Stimulated activated CD8-positive, alpha-beta memory T cell treated with anti-CD3 and anti-CD28 coated beads, Interleukin-15, amount 100 ng/mL, for 24 hours (primary cell): ENCODE measurements at places on chromosomes 11 and 22.

GRCh38 chr11:31417357-31417756 lies 47.7 kb downstream of the DNAJC24 start:
- DNase-seq, result no peak

- DNase-seq, result no peak
Observed at GRCh38 chr11:46727952-46728658, 9.1 kb downstream of the F2 start.

DNA sequence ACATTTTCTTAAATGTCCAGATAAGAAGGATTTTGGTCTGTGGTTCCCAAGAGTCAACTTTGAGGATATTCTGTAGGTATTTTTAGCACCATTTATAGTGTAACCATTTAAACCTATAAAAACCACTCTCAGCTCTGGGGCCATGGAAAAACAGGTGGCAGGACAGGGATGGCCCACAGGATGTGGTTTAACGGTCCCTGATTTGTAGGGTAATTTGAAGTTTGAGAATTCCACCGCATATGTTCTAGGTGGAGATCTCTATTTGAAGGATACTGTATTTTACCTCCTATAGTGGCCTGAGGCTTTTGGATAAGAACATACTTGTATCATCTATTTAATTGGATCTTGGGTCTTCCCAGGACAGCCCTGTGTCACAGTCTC lies 62.4 kb upstream of the IGLL5 start:
- DNase-seq, result no peak

DNA sequence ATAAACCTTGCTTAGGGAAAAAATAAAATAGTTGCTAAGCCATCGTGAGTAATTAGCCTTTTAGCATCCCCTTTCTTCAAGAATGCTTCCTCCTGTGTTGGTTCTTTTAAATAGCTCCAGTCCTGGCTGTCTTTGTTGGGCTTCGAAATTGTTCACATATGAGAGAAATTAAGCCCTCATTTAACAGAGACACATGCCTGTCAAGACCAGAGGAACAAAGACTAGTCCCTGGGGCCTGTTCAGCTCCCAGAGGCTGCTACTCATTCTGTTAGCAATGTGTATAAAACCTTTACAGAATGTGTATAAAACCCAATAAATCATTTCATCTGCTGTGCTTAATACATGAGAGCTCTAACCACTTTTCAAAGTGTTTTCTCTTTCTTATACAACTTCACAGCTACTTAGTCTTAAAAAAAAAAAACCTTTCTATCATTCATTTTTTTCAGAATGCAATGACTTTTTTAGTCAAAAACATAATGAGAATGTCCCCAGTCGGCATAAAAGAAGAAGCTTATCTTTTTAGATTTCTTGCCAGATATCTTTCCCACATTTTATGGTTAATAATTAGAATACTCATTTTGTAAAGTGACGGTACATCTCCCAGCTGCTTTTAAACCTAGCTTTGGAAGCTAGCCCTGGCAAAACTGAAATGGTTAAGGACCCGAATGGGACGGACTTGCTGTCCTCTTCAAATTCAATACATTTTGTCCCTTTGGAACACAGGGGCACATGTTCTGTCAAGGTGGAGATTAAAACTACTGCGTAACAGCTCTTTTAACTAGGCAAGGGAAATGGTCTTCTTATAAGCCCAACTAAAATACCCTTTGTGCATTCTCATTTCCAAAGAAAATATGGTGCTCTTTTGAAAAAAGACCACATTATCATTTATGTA lies 186.1 kb downstream of the SOX6 start:
- DNase-seq, result no peak

DNA sequence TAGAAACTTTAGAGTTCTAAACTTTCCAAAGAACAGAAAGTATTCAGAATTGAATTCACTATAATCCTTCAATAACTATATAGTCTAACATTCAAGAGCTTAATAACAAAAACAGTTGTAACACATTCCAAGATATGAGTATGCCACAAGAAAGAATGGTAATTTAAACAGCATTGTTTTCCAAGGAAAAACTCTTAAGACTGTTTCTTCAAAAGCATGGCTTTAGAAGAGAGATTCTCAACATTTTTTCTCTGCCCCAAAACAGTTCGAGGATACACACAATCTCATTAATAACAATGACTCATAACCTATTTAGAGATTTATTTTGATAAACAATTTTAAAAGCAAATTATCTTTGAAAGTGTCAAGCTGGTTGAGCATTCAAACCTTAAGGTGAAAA lies 16.7 kb upstream of the ARHGAP32 start:
- no peak for DNase-seq

DNA sequence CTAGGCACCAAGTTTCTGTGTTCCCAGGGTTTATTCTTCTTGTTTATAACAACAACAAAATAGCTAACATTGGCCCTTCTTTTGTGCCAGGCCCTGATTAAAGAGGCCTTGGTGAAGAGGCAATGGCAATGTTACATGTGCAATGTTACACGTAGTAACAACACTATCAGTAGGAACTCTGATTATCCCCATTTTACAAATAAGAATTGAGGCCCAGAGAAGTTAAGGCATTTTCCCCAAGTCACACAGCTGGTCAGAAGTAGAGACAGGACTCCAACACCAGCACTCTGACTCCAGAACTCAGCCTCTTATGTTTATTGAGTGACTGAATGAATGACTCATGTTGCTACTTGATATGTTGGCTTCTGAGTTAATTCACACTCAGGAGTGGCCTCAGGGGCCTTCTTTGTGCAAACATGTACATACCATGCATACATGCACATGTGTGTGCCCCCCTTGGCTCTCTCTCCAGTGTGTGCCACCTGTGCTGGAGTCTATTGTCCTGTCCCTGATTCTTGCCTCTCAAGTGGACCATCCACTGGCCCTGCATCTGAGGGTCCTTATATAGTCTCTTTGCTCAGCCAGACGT lies 98.4 kb downstream of the TP53I11 start:
- DNase-seq, result no peak

- no peak for DNase-seq
Observed at GRCh38 chr22:31313366-31314147, 21.3 kb upstream of the PIK3IP1 start.

- no peak for DNase-seq
Observed at GRCh38 chr22:26894766-26895485, 237.5 kb downstream of the MIAT start.

GRCh38 chr11:89498845-89499448 lies 7.8 kb upstream of the NOX4 start:
- no peak for DNase-seq

DNA sequence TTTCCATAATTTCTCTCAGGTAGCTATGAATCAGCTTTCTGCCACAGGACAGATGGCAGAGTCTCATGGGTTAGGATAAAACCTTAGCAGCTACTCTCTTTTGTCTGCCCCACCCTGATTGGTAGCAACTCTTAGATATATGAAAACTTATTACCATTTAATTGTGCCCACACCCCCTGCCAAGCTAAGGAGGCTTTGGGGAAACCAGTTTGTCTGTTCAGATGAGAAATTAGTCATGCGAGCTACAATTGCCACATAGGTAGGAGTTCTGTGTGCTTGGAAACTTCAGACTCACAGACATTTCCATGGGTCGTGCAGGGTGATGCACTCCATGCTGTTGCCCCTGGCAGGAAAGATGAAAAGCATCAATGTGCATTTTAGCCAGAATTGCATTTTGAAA lies 39.9 kb downstream of the CD44 start:
- DNase-seq, result no peak

GRCh38 chr11:64536997-64537396 lies 54.0 kb upstream of the SLC22A12 start:
- no peak for DNase-seq

DNA sequence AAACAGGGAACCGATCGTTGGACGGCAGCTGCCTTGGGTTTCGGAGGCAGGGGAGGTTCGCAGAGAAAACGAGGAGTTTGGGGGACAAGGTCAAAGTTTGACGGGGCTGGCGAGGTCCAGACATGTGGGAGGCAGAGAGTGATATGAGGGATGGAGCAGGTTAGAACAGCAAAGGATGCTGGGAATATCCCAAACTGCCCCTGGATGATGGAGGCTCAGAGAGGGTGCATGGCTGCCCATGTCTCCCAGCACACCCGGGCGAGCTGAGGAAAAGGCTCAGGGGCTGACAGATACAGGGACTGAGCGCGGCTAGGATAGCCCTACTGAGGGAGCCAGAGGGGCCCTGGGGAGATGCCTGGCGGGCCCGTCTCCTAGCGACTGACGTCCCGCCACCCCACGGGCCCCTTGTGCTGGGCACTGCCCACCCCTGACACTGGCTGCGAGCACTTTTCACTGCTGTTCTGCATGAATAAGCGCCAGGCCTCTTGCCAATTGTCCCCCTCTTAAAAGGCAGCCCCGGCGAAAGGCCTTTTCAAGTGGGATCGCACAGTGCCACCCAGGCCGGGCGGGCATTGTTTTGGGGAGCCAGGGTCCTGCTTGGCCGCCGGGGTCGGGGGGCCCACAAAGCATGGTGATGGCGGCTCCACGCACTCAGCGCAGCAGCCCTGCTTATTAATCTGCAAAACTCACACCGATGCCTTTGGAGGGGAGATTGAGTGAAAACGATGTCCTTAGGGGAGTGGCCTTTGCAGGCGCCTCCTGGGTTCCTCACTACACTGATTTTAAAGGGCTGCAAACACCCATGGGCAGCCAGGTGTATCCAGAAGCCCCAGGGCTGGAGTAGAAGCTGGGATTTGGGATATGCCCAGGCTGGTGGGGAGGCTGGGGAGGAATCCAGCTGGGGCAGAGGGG lies 90.0 kb upstream of the LINC01488 start:
- no peak for DNase-seq

DNA sequence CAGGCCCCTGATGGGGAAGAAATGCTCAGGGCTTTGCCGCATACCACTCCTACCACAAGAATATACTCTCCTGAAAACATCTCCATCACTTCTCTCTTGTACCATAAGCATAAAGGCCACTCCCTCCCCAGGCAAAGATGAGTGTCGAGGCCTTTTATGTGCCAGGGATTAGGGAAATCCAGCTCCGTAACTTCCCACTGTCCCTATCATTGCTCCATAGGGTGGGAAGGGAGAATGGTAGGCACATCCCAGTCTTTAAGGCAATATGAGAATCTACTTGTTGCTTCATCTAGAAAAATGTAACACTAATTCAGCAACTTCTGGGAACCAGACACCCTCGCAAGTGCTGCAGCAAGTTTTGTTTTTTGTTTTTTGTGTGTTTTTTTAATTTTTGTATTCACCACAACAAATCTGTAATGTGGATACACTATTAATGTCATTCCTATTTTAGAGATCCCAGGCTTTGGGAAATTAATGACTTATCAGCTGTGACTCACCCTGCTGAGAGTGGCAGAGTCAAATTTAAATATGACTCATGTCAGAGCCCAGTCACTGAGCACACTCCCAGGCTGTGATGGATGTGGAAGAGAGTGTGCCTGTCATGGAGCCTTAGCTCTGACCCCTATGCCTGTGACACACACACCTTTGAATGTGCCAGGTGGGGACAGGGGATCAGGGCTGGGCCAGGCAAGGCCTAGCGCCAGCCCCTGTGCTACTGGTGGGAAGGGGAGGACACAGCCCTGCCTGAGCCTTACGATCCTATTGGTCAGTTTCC lies 23.4 kb downstream of the PANX1 start:
- no peak for DNase-seq

DNA sequence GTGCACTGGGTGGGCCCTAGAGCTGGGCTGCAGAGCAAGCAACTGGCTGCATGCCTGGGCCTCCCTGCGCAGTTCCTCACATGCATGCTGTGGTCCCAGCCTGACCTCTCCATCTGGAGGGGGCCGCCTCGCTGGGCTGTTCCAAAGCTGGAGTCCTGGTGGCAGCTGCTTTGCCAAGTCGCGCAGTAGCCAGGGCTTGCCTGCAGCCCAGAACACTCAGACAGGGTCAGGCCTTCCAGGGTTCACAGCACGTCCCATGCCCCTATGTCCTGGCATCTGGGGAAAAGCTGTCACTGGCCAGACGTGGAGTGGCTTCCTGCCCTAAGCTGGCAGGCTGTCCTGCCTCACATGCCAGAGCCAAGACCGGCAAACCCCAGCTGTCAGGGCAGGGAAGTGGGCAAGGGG lies 16.5 kb upstream of the CDC42EP2 start:
- no peak for DNase-seq

GRCh38 chr11:88086297-88086696 lies 88.9 kb downstream of the RAB38 start:
- DNase-seq, result no peak

DNA sequence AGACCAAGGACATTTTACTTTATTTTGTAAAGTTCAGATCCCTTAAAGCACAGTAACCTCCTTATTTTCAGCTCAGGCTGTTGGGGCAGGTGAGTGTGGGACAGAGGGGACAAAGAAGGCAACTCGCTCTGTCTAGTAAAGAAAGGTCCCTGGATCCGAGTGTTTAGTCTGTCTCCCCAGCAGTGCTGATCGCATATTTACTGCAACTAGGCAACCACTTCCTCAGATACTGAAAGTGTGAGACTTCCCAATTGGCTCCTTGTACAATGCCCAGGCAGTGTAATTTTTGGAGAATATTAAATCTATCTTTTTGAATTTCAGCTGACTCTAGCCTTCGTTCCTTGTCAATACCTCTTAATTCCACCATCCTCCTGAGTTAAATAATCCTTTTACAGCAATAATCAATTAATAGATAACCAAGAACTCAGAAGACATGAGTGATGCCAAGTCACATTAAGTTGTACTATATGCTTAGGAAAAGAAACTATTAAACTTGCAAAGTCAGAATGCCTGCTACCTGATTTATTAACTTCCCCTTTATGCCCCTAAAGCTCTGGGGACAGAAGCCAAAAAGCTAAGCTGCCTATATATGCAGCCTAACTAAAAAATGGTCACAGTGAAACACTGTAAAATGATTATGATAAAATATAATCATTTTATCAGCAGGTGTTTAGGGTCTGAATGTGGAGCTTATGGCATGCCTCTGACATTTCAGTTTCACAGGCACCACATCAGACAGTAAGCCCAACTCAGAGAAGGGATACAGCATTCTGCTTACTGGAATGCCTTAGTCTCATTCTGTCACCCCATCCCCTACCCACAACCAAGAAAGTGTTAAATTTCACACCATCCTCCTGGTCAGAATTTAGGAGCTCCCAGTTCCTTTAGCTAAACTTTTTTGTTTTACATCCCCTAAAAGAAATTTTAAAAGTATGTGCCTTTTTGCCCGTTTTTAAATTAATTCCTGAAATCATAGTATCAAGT lies 138.7 kb downstream of the TRIM44 start:
- DNase-seq, result no peak

GRCh38 chr22:46129390-46130041 lies 20.8 kb upstream of the PPARA start:
- no peak for DNase-seq

DNA sequence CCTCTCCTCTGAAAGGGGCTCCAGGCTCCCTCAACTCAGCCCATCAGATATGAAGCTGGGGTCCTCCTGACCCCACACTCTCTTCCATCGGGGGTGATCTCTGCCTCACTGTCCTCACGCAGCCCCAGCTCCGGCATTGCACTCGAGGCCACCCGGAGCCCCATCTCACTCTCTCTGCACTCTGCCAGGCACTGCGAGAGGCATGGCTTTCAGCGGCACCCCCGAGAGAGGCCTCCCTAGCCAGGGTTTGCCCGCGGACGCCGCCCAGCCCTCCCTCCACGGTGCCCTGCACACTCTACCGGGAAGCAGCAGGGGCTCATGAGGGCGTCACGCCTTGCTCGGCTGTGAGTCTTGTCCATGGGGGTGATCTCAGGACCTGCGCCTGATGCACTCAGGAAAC lies 436.2 kb downstream of the BRD1 start:
- DNase-seq, result no peak

- no peak for DNase-seq
Observed at GRCh38 chr11:22775248-22775647, 54.4 kb downstream of the SVIP start.
